Tibial nerve (tissue), 4 donors: ENCODE measurements at places on chromosomes 12 and 14. TPM values are rescaled to one million over a fixed set of nuclear protein-coding genes. Genes with fewer than 3 reads are reported as not detected.
A peak's percentile ranks its signal among the peaks of the same experiment; 100 is the strongest.

DNA sequence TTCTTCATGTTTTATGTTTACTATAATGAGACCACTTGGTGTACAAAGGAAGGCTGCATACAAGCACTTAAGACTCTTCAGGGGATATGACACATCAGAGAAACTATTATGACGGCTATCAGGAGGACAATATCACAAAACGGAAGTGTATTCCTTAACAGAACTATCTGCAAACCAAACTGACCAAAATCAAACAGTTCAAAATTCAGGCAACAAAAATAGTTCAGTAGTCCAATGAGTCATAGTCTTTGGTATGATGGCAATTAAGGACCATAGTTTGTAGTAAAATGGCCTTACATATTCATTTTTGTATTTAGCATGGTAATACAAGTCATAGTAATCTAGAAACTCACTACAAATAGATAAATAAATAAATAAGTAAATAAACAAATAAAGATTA lies 1638.7 kb upstream of the SEL1L start:
- no peak for DNase-seq

DNA sequence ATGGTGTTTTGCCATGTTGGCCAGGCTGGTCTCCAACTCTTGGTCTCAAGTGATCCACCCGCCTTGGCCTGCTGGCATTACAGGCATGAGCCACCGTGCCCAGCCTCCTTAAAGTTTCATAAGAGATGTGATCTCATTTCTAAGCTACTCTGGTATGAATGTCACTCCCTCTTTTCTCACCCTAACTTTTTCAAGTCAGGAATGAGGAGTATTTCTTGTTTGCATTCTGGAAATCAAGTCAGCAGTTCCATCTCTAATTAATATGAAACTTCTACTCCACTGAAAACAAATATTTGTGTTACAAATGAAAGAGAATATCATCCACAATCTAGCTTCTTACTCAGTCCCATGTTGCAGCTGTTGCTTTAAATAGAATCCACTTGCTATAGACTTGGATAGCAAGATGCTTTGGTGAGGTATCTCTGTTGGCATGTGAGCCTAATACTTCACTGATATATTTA lies 61.3 kb downstream of the ARF6 start:
- no peak for DNase-seq

- DNase-seq, result no peak
These were observed 142.7 kb downstream of the RAD51B start for GRCh38 chr14:67962215-67962644.

- DNase-seq, result no peak
These were observed 89.3 kb downstream of the BCL11B start for GRCh38 chr14:99182548-99183250.

TRPV4 gene
- 0.42 TPM for total RNA-seq

DNA sequence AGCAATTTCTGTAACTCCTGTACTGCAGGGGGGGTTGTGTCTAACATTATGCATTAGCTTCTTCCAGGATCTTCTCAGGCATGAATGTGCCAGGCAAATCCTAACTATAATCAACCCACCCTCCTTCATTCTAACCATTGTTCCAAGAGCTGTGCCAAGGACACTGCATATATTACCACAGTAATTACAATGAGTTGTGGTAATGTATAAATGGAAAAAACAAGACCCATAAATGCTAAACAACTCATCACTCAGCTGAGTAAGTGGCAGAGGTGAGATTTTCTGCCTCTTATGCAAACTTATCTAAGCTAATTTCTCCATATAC lies 80.6 kb downstream of the PRKD1 start:
- DNase-seq, result no peak

- no peak for DNase-seq
These were observed 85.5 kb upstream of the PTHLH start for GRCh38 chr12:28057856-28058615.

GPRC5A gene
- 12.3 TPM for total RNA-seq

GYS2 gene
- 0.39 TPM for total RNA-seq

DNA sequence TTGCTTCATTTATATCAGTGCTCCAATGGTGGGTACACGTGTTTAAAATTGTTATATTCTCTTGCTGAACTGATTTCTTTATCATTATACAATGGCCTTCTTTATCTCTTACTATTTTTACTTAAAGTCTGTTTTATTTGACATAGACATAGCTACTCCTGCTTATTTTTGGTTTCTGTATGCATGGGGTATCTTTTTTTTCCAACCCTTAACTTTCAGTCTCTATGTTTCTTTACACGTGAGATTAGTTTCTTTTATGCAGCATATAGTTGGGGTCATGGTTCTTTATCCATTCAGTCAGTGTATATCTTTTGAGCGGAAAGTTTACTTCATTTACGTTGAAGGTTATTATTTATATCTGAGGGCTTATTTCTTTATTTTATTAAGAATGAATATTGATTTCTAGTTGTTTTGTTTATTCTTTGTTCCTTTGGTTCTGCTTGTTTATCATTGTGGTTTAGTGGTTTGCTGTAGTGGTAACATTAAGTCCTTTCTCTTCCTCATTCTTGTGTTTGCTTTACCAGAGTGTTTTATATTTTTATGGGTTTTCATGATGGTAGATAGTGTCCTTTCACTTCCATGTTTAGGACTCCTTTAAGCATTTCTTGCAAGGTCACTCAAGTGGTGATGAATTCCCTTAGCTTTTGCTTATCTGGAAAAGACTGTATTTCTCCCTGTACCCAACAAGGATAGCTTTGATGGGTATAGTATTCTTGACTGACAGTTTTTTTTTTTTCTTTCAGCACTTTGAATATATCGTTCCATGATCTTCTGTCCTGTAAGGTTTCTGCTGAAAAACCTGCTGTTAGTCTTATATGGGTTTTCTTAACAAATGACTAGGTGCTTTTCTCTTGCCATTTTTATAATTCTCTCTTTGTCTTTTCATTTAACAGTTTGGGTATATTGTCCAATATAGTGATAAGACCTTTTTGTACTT lies 38.3 kb upstream of the FAR2 start:
- no peak for DNase-seq

- DNase-seq, result no peak
These were observed 371.8 kb upstream of the PRICKLE1 start for GRCh38 chr12:42961395-42961794.

CDK2 gene
- 10.3 TPM for total RNA-seq

HOXC10 gene
- total RNA-seq, result 1.7 TPM

GRCh38 chr12:29082522-29082921 lies 66.6 kb upstream of the FAR2 start:
- no peak for DNase-seq

TPCN1 gene
- 73.2 TPM for total RNA-seq

DNA sequence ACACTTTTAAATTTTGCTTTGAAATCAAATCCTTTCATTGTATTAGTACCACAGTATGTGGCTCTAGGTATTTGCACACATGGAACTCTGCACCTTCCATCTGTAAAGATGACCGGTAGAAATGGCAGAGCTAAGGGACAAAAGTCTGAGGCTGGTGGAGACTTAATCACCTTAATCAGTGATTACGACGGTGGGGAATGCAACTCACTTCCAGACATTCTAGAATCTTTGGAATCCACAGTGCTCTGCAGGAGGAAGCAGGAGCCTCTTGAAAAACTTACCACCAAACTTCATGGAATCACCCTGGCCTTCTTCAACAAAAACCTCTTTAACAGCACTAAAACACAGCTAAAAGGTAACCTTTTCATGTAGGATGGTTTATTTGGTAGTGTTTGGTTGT lies 3.9 kb upstream of the DACT1 start:
- no peak for DNase-seq

GRCh38 chr14:104869669-104870367 lies 4.8 kb downstream of the CEP170B start:
- DNase-seq, result no peak

PABPN1 gene
- total RNA-seq, result 52.1 TPM

- no peak for DNase-seq
These were observed 58.4 kb upstream of the SAV1 start for GRCh38 chr14:50726372-50727107.

COPZ1 gene
- total RNA-seq, result 52.0 TPM

GRCh38 chr12:100913872-100914592 lies 119.5 kb downstream of the ANO4 start:
- DNase-seq, result no peak

- DNase-seq, result no peak
These were observed 43.2 kb upstream of the BCL11B start for GRCh38 chr14:99315197-99315596.

DNA sequence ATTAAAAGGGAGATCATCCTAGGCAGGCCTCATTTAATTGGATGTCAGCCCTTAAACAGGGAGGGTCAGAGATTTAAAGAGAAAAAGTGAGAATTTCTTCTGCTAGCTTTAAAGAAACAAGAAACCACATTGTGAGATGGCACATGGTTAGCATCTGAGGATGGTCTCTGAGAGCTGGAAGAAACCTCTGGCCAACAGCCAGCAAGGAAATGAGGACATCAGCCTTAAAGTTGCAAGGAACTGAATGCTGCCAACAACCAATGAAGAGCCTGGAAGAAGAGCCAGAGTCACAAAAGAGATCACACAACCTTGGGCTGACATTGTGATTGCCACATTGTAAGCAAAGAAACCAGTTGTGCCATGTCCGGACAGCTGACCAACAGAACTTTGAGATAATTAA lies 17.5 kb upstream of the FAR2 start:
- no peak for DNase-seq

TIGAR gene
- 4.4 TPM for total RNA-seq

GRCh38 chr14:79705126-79705894 lies 506.0 kb downstream of the DIO2 start:
- DNase-seq, result no peak

DNA sequence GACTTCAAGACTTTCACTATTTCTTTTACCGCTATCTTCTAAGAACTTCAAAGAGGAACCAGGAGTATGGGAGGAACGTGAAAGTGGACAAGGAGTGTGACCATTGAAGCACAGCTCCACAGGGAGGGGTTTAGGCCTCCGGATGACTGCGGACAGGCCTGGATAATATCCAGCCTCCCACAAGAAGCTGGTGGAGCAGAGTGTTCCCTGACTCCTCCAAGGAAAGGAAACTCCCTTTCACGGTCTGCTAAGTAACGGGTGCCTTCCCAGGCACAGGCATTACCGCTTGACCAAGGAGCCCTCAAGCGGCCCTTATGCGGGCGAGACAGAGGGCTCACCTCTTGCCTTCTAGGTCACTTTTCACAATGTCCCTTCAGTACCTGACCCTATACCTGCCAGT lies 267.0 kb downstream of the RPL10L start:
- DNase-seq, result no peak

GRCh38 chr12:4958697-4959375 lies 49.1 kb downstream of the KCNA1 start:
- no peak for DNase-seq

DNA sequence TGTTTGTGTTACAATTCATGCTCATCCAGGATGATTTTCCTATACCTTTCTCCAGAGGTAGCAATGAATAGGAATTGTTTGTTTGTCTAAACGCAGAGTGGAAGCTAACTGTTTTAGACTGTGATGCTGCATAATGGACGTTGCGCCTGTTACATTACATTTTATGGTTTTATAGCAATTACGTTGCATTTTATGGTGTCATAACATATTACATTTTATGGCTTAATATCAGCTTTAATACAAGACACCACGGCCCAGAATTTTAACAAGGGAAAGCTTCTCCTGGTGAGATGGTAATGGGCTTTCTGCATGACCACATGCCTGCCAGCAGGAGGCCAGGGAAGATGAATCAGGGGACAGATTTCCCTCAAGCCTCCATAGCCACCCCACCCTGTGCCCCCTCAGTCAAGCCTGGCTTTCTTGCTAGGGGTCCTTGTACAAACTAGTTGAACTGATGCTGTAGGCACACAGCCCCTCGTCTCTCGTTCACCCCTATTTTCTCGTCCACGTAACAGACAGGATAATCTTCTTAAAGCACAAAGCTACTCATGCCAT lies 56.5 kb downstream of the HSPB8 start:
- DNase-seq, result no peak

GRCh38 chr12:24742378-24742777 lies 206.5 kb downstream of the BCAT1 start:
- peak; percentile 43 for DNase-seq

DNA sequence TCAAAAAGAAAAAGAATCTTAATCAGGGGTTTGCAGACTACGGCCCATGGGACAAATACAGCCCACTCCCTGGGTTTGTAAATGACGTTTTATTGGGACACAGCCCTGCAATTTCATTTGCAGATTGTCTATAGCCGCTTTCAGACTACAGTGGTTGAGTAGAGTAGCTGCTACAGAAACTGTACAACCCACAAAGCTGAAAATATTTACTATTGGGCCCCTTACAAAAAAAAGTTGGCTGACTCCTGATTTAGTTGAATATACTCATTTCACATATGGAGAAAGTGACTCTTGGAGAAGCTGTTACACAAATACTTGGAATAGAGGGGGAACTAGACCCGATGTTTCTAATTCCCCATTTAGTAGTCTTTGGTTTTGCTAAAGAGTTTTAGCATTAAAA lies 162.5 kb upstream of the NOS1 start:
- DNase-seq, result no peak

DNA sequence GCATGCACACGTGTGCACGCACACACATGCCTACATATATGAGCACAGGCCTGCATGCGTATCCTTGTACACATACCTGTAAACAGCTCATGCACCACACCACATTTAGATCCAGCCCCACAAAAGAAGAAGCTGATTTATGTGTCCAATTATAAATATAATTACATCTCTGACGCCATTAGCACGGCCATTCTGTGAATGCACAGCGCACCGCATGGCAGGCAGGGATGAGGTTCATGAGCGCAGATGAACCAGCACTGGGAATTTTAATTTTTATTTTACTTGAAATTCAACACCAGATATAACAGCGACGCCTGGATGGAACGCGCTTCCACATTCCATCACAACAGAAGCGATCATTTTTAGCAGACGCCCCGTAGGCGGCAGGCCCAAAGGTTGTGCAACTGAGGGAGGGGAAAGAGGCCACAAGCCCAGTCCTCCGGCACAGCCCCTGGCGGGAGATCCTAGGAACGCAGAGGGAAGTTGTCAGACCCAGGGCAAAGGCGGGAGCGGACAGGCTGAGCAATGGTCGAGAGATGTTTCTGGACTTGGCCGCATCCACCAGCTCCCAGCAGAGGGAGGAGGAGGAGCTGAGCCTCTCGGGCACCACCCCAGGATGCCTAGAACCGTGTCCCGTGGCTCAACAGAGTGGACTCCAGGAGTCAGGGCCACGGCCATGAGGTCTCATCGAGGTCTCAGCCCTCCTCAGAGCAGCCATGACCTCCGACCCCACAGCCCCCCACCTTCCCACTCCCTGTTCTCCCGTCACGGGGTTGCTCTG lies 37.9 kb upstream of the GALNT9 start:
- peak; percentile 51 for DNase-seq

GRCh38 chr12:121712190-121712460 lies 427 bp upstream of the TMEM120B start:
- DNase-seq, result no peak
